ENCODE measurements at places on chromosomes 3 and 15.

DNA sequence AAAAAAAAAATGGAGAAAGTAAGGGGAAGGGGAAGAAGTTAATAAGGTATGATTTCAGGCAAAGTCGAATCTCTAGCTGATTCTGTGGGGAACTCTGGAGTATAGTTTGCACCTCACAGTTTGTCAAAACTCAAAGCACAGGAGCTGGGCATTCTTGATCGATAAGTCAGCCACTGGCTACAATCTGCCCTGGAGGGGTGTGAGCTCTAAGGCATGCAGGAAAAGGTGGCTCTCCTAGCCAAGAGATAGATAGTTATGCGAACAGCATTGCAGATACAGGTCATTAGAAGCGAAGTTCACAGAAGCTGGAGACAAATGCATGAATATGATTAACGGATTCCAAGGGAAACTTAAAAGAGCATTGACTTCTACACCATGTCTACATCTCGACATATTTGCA is 952.6 kb downstream of the AGBL1 start:
- no peak for DNase-seq

DNA sequence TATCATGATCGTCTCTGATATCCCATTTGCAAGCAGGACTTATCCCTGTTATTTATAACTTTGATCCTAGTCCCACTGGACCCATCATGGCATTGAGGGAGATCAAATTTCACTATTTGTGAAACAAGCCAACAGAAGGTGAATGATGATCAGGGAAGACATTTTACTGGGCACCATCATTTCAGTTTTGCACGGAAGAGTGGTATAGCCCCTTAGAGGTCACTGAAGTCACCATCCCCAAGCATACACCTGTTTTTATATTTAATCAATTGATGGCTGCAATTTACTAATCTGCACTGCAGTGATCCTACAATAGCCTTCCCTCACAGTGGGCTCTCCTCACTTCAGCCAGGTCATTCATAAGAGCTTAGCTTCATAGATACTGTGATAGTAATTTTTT is 132.4 kb downstream of the FHIT start:
- no peak for DNase-seq

DNA sequence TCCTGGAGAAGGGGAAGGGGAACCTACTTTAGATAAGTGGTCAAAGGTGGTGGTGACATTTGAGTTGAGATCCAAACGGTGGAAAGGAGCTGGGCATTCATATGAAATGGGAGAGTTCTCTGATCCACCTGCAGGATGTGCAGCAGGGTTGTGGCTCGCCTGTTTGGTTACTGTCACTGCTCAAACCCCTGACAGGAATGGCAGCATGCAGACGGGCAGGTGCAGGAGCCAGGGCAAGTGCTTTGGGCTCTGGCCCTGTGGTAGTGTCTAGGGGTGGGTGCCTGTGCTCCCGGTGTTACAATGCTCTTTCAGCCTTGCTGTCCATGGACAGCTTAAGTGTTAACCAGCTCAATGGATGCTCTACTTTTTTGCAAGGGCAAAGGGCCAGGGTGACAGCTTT is 18.5 kb downstream of the PAQR9 start:
- no peak for DNase-seq

- DNase-seq: no peak
These were observed 366.7 kb upstream of the ROBO2 start for GRCh38 chr3:76673171-76673570.

DNA sequence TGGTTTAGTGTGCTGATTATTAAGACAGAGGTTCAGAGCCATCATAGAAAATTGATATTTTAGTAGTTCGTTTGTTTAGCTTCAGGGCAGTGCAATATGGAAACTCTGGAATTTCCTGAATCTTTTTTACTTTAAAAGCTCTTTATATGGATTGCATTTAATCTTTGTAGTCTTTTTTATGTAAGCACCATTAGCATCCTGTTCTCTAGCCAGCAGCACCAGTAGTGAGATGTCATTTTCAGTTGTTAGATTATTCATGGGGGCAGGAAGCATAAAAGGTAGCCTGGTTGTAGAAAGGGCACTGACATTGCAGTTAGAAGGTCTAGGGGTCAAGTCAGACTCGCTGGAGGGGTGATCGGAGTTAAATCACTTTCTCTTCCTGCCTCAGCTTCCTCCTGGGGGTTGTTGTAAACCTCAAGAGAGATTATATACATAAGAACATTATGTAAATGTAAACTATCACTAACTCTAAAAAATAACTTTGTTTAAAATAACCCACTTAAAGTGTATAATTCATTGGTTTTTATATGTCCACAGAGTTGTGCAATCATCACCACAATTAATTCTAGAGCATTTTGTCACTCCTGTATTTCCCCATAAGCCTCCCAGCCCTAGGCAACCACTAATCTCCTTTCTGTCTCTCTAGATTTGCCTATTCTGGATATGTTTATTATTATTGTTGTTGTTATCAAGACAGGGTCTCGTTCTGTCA is 31.4 kb upstream of the ITPKA start:
- no peak for DNase-seq

- no peak for DNase-seq
These were observed 322.1 kb downstream of the WDR72 start for GRCh38 chr15:53437366-53437765.

- no peak for DNase-seq
These were observed 584 bp downstream of the RPS17 start for GRCh38 chr15:82539691-82540054.

DNA sequence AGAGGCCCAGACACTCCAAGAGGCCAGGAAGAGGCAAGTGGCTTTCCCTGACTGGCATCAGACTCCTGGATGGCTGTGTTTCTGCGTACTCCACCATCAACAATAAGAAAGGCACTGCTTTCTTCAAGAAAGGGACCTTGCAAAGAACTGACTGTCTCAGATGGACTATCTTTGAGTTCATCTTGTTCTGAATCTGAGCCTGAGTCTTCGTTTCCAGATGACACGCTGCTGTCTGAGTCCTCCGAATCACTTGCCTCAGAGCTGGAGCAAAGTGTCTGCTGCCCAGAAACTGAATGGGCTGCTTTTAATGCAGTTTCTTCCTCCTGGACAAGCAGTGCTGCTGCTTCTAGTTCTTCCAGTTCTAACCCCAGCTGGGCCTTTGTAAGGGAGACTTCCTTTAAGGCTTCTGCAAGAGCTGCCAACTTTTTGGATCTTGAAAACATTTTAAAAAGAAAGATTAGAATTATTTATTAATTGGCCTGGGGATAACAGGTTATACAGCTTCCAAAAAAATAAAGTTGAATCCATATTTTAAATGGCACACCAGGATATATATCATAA is 97.8 kb downstream of the SHQ1 start:
- DNase-seq: no peak

- DNase-seq: no peak
These were observed 3.6 kb downstream of the OTOL1 start for GRCh38 chr3:161500068-161500796.

GRCh38 chr3:158470944-158471638 is 99.9 kb upstream of the MLF1 start:
- no peak for DNase-seq

GRCh38 chr15:67024314-67024997 is 40.9 kb upstream of the SMAD3 start:
- no peak for DNase-seq

DNA sequence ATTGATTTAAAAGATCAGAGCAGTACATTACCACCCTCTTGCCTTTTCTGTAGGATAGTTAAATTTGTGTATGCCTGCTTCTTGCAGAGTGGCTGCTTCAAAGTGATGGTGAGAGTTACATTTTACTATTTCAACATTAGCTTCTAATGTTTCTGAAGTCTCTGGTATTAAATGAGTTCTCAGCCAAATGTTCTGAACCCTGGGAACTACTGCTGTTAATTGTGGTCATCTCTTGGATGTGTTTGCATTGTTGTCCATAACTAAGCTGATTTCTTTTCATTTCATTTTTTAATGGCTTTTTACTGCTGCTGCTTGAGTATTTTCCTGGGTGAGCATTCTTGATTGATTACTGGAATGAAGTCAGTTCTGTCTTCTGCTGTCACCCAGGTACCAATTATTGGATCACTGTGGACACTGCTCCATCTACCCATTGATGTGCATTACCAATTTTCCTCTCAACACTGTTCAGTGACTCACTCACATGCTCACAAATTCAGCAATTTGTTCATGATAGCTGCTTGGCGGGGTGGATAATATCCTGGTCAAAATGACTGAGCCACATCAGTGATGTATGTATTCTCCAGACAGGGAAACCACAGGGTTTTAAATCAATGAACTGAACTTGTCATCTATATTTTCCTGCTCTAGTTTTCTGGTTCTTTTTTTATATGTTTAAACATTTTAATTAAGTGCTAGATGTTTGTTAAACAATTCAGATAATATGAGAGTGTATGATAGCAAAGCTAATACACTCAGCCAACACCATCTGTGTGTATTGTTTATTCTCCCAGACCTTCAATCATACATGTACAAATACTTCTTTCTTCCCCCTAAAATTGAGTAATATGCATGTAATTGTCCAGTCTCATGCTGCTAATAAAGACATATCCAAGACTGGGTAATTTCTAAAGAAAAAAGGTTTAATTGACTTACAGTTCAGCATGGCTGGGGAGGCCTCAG is 587.6 kb downstream of the RSL24D1 start:
- DNase-seq: no peak

- no peak for DNase-seq
These were observed 953.8 kb upstream of the ALCAM start for GRCh38 chr3:104412608-104413580.

DNA sequence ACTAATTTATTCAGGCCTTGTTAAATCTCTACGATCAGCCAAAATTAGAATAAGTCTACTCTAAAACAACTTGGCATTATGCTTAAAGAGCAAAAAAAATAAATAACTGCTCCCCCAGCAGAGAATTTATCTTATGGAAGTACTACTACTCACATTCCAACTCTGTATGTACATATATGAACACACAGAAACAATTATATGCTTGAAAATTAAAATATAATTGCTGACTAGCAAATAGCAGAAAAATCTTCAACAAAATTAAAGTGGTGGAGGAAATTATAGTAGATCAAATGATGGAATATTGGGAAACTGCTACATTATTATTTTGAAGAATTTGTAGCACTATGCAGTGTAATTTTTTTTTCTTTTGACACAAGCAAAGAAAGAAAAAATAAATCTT is 580.9 kb downstream of the MECOM start:
- DNase-seq: no peak

DNA sequence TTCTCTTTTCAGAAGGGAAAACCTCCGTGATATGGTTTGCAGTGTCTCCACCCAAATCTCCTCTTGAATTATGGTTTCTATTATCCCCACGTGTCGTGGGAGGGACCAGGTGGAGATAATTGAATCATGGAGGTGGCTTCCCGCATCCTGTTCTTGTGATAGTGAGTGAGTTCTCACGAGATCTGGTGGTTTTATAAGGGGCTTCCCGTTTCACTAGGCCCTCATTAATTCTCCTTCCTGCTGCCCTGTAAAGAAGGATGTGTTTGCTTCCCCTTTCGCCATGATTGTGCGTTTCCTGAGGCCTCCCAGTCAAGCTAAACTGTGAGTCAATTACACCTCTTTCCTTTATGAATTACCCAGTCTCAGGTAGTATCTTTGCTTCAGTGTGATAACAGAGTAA is 692.7 kb upstream of the GRM7 start:
- DNase-seq: no peak

- DNase-seq: no peak
These were observed 270.9 kb downstream of the RPLP1 start for GRCh38 chr15:69723404-69724096.

DNA sequence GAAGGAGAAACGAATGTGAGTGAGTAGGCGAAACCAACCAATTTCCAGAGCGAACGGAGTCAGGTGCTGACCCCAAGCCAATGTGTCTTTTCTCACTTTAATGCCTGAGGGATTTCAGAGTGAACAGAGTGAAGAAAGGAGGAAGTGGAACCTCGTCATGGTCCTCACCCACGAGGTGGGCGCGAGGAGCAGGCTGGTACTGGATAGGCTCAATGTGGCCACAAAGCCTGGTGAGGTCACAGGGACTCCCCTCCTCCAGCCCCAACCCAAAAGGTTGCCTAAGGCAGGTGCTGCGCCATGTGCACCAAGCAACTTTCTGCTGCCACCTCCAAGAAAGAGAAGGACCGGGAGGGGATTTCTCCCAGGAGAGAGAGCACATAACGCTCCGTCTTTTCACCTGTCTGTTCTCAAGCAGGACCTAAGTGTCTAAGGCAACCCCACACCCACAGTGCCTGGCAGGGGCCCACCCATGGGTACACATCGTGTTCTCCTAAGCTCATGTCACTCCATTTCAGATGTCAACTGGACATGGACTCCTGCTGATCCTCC is 3.8 kb downstream of the NRROS start:
- no peak for DNase-seq

DNA sequence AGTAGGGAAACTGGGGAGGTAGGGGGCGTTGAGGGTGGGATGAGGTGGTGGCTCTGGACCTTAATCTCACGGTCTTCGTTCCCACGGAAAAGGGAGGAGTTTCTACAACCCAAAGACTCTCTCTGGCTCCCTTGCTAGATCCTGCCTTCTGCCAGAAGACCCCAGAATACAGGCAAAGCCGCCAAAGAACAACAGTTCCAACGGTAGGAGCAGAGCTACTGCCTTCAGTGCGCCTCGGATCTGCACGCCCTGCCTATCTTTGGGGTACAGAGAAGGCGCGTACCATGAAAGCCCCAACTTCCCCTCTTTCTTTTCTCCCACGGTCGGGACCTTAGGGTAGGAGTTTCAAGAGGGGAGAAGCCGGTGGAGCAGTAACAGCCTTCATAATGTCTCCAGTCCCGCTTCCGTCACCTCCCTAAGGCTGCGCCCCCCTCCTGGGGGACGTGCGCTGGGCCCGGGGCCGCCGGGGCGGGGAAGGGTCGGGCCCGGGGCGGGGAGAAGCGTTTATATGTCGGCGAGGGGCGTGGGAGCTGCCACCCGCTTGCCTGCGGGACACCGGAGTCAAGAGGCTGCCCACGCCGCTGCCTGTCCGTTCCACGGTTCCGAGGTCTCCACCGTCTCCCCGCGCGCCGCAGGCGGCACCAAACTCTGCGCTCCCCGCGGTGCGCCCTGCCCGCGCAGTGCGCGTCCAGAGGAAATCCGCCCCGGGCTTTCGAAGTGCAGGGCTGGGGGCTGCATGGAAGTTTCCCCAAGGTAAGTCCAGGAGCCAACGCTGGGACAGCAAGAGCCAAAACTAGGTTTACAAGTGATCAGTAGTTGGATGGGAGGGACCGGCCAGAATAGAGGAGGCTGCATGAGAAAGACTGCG is at the start of gene COL6A6:
COL6A6 (plus strand) TSS at position 533 of the 868 bp plus-strand sequence. CDS start 43,188 bp downstream, outside the sequence.
- no peak for DNase-seq

- DNase-seq: no peak
These were observed 145.4 kb downstream of the EPHA3 start for GRCh38 chr3:89252860-89253259.

- no peak for DNase-seq
These were observed 12.7 kb upstream of the SCN10A start for GRCh38 chr3:38828681-38829080.

- DNase-seq: no peak
These were observed 101.1 kb downstream of the PDZRN3 start for GRCh38 chr3:73523661-73524060.

- DNase-seq: no peak
These were observed 72.6 kb upstream of the NR2E3 start for GRCh38 chr15:71737761-71738160.

- no peak for DNase-seq
These were observed 70.9 kb downstream of the CHAC1 start for GRCh38 chr15:41024131-41024530.

Measured in cortex of kidney (tissue), 1 donor.